ENCODE measurements at places on chromosomes 12 and 14.
A peak's percentile ranks its signal among the peaks of the same experiment; 100 is the strongest.

DNA sequence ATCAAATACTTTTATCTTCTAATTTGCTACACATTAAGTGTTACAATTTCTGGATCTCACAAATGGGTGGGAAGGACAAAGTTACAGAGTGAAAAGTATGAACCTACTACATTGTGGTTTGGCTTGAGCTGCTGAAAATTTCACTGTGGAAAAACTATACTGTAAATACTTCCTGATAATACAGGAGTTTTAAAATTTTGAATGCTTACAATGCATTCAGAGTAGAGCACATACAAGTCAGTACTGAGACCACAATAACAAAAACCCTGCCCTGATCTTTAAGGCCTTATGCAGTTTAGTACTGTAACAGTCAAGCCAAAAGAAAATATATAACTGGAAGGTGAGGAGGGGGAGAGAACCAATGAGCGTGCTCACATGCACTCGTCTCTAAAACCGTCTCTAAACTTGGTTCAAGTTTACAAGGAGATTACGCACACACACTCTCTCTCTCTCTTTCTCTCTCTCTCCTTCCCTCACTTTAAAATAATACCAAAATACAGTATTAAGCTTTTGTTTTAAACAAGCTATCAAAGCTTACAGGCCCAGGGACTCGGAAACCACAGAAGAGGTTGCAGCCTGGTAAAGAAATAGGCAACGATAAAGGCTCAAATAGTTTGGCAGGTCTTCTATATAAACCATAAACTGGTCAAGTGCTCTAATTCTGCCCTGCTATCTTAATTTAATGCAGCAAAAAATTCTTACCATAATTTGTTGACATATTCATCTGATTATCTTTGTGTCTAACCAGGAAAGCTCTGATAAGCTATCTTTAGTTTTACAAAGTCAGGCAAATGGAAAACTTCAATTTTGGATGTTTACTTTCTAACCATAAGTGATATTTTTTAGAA is 58.0 kb downstream of the ATF7 start:
- DNase-seq = no peak

GRCh38 chr14:106802413-106803364 is 1276.3 kb downstream of the TMEM121 start:
- DNase-seq = no peak

GRCh38 chr12:49885663-49886461 is 17.8 kb downstream of the FAIM2 start:
- no peak for DNase-seq

- DNase-seq = no peak
These were observed 227.4 kb downstream of the CCDC59 start for GRCh38 chr12:82130762-82131161.

GRCh38 chr14:102362084-102362483 is 606 bp downstream of the CINP start:
- DNase-seq = peak; percentile 60

- no peak for DNase-seq
These were observed 905 bp downstream of the CISTR start for GRCh38 chr12:53750812-53751335.

- DNase-seq = no peak
These were observed 2.9 kb upstream of the RTL1 start for GRCh38 chr14:100906420-100906819.

DNA sequence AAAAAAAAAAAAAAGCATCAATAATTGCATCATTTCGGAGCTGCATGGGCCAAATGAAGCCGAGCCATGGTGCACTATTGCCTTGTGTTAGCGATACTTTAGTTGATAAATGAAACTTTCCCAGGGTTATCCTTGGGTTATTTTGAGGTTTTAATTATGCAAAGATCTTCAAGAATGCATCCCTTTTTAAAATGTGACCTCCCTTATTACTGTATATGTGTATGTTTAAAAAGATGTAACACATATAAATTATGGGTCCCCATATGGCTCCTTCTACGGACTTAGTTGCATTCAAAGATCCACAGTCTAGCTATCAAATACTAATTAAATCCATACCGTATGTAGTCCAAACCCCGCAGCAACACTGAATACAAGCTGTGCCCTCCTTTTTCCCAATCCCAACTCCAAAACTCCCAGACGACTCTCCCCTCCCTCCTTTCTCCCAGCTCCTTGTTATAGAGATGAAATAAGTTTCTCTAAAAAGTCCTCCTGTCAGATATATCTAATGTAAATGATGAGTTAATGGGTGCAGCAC is 129.3 kb upstream of the MAP1LC3B2 start:
- no peak for DNase-seq

GRCh38 chr12:21221072-21221471 is 90.1 kb downstream of the SLCO1B1 start:
- DNase-seq = no peak

DNA sequence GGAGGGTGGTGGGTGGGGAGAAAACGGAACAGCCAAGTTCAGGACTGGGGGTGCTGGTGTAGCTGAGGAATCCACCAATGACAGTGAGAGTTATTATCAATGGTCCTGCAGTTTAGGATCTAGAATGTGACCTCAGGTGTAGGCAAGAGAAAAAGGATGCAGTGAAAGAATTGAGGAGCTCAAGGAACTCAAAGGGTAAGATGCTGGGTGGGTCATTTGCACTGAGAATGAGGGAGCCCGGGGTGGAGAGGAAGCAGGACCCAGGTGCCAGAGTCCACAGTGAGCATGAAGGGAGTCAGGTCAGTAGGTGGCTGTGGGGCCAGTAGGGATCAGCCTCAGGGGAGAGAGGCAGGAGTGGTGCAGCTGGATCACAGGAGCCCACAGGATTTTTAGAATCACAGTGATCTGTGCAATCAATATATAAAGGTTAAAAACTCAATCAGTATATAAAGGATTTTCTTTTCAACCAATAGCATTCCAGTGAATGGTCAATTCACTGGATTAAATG is 3.2 kb upstream of the KRT7 start:
- no peak for DNase-seq

DNA sequence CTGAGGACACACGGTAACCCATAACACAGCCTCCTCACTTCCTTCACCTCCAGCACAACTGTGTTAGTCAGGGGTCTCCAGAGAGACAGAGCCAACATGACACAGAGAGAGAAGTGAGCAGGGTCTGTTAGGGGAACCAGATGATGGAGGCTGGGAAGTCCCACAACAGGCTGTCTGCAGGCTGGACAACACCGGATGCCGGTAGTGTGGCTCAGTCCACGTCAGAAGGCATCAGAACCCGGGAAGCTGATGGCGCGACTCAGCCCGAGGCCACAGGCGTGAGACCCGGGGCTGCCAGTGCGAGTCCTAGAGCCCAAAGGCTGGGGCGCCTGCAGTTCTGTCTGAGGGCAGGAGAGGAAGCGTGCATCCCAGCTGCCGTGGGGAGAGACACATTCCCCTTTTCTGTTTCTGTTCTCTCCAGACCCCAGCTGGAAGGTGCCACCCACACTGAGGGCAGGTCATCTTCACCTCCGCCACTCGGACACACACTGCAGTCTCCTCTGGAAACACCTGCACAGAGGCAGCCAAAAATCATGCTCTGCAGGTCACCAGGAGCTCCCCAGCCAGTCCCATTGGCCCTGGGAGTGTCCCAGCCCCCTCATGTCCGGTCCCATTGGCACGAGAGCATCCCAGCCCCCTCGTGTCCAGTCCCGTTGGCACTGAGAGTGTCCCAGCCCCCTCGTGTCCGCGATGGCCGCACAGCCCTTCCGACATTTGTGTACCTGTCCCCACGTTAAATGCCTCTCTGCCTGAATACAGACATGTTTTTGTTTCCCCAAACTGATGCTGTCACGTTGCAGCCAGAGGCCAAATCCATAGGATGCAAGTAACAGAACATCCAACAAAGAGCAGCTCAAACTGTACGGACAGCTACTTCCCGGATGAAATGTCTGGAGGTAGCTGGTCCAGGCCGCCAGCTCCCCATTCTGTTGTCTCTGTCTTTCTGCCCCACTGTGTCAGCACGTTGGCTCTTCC is 7.9 kb upstream of the FBRSL1 start:
- no peak for DNase-seq

DNA sequence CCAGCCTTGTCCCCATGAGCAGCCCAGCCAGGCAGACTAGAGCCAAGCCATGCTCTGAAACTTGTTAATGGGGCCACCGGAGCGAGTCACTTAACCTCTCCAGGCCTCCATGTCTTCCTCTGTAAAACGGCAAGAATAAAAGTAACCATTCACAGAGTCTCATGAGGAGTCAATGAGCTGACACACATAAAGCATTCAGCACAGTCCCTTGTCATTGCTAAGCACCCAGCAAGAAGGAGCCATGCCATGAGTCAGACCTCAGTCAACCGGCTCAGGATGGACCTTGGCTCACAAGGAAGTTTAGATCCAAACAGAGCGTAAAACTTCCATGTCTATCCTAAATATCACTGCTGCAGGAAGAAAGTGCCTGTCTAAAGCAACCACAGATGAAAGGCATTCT is 10.6 kb downstream of the FICD start:
- no peak for DNase-seq

DNA sequence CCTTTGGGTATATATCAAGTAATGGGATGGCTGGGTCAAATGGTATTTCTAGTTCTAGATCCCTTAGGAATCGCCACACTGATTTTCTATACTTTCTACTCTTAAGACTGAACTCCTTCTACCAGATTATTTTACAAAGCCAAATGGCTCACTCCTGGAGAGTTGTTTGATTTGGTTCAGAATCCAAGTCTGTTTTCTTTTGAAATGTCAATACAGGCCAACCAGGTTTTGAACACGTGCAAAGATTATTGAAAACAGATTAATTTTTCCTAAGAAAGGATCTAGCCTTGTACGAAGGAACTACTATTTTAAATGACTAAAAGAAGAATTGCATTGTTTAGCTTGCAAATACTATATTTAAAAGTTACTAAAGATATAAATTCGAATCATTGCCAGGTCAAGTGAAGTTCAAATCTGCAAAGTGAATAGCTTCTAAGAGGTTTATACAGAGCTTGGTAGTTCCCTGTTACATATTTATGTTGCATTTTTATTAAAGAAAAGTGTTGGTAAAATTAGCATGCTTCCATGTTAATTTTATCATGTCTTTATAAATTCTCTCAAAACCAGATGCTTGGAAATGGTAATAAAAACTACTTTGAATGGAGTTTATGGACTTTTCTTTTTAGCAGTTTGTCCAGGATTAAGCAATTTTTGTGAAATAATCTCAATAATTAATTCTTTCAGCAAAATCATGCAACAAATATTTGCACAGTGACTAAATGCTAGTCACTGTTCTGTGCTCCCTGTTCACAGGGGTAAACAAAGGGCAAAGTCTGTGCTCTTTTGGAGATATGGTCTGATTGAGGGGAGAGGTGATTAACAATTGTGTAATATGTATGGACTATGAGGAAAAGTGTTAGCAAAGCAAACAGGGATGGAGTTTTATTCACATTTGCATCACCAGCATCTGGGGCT is 38.9 kb downstream of the GPR65 start:
- no peak for DNase-seq

DNA sequence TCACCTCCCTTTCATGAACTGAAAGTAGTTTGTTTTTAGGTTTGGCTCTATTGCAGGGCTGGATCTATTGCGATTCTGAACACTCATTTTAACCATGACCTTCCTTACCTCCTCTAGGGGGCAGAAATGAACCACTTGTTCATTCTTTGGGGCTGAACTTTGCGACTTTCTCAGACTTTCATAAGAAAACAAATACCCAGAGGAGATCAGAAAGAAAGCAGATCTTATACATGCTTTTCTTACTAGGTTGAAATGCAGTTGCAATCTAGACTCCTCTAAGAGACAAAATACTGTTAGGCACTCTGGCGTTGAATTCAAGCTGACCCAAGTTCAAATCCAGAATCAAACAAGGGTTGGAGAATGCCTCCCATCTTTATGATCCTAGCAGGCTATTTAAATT is 32.6 kb upstream of the PLEKHG3 start:
- no peak for DNase-seq

DNA sequence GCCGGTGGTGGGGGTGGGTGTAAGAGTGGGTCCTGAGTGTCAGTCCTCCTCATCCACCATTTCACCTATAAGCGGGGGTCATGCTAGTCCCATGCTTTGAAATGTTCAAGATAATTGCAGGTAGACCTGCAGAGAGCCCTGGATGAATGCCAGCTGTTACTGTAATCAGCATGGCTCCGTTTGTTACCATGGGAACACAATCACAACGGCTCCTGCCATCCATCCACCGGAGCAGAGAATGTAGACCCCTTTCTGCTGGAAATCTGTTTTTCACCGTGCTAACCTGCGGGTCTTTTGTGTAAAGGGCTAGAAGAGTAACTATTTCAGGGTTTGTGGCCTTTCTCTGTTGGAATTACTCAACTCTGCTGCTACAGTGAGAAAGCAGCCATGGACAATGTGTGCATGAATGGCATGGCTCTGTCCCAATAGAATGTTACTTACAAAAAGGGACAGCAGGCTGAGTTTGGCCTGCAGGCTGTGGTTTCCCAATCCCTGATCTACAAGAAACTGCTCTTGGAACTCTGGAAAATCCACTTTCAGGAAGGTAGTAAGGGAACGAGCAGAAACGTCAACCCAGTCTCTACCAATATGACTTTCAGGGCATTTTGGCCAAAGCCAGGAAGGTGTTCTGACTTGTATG is 36.1 kb downstream of the KCTD10 start:
- no peak for DNase-seq

GRCh38 chr14:89432226-89432625 is 15.2 kb upstream of the FOXN3 start:
- DNase-seq = no peak

DNA sequence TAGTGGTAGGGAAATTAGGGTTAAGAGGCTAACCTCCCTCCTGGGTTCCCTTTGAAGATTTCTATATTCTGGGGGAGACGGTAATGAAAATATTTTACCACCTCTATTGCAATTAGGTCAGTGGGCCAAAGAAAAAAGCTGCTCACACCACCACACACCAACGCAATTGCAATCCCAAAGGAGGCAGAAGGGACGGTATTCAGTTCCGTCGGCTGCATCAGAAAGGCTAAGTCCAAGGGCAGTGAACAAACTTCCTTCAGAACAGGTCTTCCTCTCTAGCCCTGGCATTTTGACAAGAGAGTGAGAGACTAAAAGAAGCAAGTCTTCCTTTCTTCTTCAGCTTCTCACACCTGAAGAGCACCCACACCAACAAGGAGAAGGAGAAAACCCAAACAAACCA is 51.2 kb downstream of the OTX2 start:
- DNase-seq = no peak

GRCh38 chr14:93200553-93200952 is 6.3 kb downstream of the GON7 start:
- DNase-seq = no peak

- DNase-seq = no peak
These were observed 21.8 kb upstream of the EGLN3 start for GRCh38 chr14:33972583-33973081.
